CD4-positive, alpha-beta T cell treated with Interleukin-2 at 100 ng/mL for 4 hours (primary cell): ENCODE measurements at places on chromosomes 3 and 15.

DNA sequence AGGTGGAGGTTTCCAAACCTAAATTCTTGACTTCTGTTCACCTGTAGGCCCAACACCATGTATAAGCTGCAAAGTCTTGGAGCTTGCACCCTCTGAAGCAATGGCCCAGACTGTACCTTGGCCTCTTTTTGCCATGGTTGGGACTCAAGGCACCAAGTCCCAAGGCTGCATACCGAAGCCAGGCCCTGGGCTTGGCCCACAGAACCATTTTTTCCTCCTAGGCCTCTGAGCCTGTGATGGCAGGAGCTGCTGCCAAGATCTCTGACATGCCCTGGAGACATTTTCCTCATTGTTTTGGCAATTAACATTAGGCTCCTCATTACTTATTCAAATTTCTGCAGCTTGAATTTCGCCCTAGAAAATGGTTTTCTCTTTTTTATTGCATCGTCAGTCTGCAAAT, 297.9 kb downstream of the OXSM start:
- no peak for DNase-seq

DNA sequence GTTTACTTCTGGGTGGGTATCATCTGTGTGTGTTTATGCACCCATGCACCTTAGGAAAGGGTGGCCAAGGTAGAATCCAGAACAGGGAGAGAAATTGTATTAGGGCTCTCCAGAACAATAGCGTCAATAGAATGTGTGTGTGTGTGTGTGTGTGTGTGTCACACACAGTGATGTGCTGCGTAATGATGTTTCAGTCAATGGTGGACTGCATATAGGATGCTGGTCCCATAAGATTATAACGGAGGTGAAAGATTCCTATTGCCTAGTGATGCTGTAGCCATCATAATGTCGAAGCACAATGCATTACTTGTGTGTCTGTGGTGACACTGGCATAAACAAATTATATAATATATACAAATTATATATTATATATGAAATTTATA, 69.3 kb upstream of the PRR23C start:
- DNase-seq = no peak

- no peak for DNase-seq
These were observed 630 bp downstream of the SNRK start for GRCh38 chr3:43286841-43287499.

- peak; percentile 11 for DNase-seq
These were observed 353.5 kb downstream of the MCTP2 start for GRCh38 chr15:94584833-94585244.

- no peak for DNase-seq
These were observed 50.8 kb downstream of the UNC13C start for GRCh38 chr15:54029081-54029480.

- no peak for DNase-seq
These were observed 353.9 kb upstream of the LMCD1 start for GRCh38 chr3:8147711-8148110.

DNA sequence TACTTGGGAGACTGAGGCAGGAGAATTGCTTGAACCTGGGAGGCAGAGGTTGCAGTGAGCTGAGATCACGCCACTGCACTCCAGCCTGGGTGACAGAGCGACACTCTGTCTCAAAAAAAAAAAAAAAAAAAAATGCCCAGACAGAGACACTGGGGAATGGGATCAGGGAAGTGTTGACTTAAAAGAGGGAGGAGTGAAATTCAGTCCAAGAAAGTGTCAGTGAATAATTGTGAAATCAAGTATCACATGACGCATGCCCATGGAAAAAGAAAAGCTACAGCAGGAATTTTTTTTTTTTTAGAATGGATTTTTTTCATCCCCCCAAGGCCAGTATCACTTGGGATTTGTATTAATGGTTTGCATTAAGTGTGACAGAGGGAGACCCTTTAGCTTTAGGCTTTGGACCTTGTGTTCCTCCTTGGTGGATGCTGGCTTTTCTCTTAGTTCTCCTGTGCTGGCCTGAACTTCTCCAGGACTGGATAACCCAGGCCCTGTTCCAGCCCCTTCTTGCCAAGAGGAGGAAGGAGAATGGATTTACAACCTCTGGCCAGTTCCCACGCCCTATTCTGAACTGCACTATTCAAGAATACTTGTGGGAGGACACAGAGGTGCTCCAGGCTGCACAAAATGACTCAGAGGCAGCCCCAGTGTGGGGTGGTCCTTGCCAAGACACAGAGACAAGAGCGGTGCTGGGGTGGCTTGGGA, 36.7 kb upstream of the ZNF774 start:
- no peak for DNase-seq

DNA sequence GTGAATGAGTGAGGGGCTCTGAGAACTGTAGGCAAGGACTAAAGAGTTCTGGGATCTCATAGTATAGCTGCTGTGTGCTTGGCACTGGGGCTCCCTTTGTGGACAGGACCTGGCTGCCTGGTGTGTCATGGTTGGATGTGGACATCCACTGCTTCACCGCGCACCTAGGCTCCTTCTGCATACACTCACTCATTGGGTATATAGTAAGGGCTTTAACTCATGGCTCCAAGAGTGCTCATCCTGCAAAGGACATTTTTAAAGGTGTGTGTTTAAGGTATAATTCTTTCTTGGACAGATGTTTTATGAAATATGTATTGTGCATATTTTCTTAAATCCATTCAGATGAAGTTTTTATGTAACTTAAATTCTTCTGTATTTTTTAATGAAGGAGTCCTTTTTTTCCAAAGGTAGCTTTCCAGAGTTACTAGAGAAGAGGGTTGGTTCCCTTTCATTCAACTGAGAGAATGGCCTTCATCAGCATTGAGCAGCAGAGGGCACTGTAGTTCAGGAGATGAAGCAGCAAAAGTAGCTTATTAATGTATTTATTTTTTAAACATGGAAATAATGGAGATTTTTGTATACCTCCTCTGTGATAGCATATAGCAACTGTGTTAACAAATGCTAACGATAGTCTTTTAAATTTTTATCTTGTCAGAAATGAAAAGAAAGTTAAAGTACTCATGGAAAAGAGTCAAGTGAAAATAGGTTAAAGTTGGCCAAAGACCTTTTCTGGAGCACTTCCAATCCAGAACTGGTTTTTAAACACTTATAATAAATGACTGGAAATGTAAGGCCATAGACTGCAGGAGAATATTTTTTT, 25.2 kb downstream of the OXNAD1 start:
- peak; percentile 77 for DNase-seq

- DNase-seq = no peak
These were observed 20.3 kb upstream of the ZDHHC23 start for GRCh38 chr3:113927556-113927955.

GRCh38 chr3:187327845-187328244, 36.3 kb upstream of the MASP1 start:
- no peak for DNase-seq

- DNase-seq = no peak
These were observed 155.7 kb downstream of the LPP start for GRCh38 chr3:188309437-188310269.

GRCh38 chr3:37808656-37809055, 53.0 kb upstream of the CTDSPL start:
- DNase-seq = no peak

DNA sequence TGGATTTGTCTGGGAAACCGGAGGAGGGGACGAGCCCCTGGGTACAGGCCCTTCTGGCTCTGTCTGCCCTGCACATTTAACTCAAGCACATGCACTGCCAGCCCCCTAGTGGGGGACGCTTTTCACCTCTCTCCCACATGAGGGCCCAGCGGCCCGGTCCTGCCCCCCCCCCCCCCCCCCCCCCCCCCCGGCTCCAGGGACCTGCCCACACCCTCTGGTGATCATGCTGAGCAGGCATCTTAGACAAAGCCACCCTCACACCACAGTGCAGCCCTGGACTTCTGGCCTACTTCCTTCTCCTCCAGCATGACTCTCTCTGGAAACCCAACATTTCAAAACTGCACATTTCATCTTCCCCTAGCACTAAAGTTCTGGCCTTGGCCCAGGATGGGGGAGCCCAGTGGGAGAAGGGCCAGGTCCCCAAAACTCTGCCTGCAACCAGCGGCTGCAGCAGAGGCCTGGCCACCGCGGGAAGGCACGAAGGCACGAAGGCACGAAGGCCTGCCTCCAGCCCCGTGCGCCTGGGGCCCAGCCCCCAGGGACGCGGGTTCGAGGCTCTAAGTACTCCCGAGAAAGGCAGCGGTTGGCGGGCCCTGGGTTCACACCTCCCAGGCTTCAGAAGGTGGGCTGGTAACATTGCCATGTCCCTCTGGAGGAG, 14.1 kb downstream of the KLF15 start:
- DNase-seq = no peak
